ENCODE measurements at places on chromosomes 1 and 21.
A peak's percentile ranks its signal among the peaks of the same experiment; 100 is the strongest.

GRCh38 chr1:26717017-26717491 lies 21.2 kb downstream of the ARID1A start:
- DNase-seq = no peak

DNA sequence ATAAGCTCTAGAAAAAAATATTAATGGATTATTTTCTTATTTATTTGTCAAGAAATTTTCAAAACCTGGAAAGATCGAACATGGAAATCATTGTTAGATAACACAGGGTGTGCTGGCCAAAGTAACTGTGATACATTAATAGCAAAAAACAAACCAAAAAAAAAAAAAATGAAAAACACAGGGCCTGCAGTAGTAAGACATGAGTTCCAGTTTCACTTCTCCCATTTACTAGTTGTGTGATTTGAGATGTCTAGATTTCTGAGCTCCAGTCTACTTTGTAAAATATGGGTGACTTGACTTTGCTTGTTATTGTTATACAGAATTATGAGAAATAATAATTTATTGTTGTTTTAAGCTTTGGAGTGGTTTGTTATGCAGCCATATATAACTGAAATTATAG lies 13.6 kb downstream of the FAM177B start:
- DNase-seq = no peak

DNA sequence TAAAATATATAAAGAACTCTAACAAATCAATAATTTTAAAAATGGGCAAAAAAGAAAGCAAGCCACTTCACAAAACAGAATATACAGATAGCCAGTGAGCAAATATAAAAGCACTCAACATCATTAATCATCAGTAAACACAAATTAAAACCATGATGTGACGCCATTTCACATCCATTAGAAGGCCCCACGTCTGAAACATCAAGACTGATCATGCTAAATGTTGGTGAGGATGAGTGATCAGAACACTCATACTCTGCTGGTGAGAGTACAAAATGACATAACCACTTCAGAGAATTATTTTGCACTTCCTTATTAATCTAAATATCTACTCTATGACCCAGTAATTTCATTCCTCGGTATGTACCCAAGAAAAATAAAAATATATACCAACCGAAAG lies 512.2 kb upstream of the NR5A2 start:
- DNase-seq = no peak

- DNase-seq = no peak
These were observed 981 bp upstream of the KIAA1614 start for GRCh38 chr1:180911640-180912191.

DNA sequence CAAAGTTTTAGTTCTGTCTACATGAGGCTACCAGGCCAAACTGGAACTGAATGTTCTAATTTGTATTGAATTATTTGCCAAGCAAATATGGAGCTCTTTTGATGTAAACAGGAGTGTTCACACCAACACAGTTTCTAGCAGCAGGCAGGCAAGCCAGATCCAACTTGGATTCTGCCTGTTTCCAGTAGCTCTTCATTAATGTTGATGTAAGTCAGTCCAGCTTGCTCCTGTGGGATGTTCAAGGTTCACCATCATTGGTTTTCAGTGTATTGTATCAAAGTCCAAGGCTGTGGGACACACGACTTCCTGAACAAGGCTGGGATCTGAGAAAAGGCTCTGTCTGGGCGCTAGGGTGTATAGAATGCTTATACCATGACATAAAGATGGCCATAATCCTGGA lies 68.1 kb downstream of the PAPPA2 start:
- no peak for DNase-seq

- no peak for DNase-seq
These were observed 62.6 kb downstream of the ABL2 start for GRCh38 chr1:179166663-179167417.

GRCh38 chr1:65717815-65718454 lies 74.8 kb upstream of the PDE4B start:
- no peak for DNase-seq

DNA sequence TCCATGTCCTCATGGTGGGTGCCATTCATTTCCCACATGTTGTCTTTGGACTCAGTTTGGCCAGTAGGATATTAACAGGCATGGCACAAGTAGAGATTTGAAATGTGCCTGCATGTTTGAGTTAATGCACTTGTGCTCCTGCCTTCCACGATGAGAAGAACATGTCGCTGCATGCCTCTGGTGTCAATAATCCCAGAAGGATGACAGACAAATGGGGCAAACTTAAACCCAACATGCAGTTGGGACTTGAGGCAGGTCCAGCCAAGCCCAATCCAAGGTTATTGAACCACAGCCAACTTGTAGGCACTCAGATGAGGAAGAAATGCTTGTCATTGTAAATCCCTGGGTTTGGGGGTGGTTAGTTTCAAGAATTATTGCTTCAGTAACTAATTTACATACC lies 174.6 kb downstream of the TRIM33 start:
- DNase-seq = no peak

GRCh38 chr21:28883931-28884330 lies 108.7 kb downstream of the LTN1 start:
- DNase-seq = no peak

DNA sequence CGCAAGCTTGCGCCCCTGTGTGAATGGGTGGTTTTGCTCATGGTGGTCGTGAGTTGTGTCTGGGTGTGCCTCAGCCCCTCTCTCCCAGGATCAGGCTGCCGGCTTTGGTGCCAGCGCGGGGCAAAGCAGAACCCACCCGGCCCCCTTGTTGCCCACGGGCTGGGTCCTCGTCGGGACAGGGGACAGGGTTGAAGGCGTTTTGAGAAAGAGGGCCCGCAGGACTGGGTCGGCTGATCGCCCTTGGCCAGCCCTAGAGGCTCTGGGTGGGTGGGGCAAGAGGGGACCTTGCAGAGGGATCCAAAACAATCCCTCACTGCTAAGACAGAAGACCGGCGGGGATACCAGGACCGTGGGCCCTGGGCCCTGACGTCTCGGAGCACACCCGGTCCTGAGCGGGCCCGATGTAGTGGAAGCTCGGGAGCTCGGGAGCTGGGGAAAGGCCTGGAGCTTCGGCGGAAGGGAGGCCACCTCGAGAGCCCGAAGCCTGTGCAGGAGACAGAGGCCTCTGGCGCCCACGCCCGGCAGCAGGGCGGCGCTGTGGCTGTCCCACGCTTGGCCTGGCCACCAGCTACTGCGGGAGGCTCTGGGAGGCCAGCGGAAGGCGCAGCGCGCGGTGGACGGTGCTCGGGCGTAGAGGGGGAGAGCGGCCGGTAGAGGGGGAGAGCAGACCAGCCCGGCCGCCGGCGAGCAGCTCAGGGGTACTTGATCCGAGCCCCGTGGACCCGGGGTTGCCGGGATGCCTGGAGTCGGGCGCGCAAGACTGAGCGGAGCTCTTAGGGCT lies 2.8 kb upstream of the ZNF678 start:
- no peak for DNase-seq

GRCh38 chr1:109454497-109455133 lies 11.7 kb upstream of the SYPL2 start:
- no peak for DNase-seq

- no peak for DNase-seq
These were observed 171.9 kb upstream of the RAB4A start for GRCh38 chr1:229098903-229099578.

- DNase-seq = no peak
These were observed 165.5 kb upstream of the DUSP10 start for GRCh38 chr1:221907166-221907932.

DNA sequence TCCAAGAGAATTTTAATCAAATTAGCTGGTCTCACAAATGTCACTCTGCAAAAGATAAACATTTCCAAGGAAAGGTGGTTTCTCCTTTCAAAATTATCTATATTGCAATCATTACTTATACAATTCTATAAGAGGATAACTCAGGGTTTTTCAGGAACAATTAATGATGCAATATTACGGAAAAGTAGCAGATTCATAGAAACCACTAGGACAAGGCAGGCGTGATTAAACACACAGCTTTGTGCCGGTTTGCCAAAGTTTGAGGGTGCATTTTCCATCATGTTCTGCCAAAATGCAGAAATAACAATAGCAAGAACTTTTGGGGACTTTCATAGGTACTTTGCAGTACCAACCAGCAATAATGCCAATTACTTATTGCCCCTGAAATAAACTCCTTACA lies 605 bp downstream of the TNFRSF9 start:
- DNase-seq = no peak

GRCh38 chr1:239274242-239274830 lies 112.0 kb upstream of the CHRM3 start:
- no peak for DNase-seq

- no peak for DNase-seq
These were observed 5.3 kb upstream of the SDE2 start for GRCh38 chr1:226004396-226004795.

GRCh38 chr1:196584696-196585095 lies 23.5 kb downstream of the KCNT2 start:
- DNase-seq = no peak

- DNase-seq = no peak
These were observed 19.5 kb downstream of the ZMYM4 start for GRCh38 chr1:35287807-35288640.

DNA sequence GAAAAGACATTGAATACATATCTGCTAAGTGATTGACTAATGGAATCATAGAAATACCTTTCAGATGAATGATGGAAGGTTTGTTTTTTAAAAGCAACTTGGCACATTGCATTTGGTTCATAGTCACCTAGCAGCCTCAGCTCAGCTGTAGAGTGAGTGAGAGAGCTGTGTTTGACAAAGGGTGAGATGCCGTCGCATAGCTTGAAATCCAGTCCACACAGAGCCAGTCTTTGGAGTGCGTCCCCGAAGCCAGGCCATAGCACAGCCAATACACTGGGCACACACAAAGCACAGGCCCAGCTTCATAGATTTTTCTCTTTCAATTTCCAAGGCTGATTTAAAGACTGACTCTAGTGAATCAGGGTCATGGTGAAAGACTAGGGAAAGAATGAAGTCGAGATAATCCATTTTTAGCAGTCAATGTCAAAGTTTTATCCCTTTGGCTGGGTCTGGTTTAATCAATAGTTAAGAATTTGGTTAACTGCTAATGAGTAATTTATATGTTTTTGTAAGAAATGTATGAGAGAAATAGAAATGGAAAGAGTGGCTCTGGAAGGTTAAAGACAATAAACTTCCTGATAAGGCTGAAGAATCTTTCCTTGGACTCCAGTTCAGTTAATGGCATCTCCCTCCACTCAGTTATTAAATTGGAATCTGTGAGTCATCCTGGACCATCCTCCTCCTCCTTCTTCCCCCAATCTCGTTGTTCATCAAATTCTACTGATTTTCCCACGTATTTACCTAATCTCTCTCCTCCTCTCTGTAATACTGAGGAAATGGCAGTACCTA lies 101.2 kb upstream of the IRF2BP2 start:
- no peak for DNase-seq

DNA sequence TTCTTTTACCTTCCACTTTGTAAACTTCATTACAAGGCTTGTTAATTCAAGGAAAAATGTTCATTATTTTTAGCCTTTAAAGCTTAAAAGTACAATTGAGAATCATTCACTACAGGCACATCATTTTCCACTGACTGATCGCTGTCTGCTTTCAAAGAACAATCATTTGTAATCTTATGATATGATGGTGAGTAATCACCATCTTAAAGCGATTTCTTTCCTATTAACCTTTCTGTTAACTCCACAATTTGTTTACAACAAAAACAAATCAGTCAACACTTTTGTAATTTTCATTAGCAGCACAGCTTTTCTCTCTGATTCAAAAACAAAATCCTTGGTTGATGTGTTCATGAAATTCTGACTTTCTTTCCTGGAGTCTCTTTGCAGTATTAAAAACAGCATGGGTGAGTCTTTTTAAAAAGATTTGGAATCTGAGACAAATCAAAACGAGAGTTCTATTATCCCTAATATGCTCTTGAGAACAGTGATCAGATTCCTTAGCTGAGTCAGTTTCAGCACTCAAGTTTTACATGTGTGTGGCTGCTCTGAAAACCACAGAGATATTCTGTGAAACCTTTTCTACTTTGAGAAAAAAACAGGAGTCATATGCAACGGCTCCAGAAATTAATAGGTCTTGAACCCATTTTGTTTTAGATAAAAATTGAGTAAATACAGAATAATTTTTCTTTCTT lies 145.8 kb upstream of the TMPRSS15 start:
- no peak for DNase-seq

GRCh38 chr1:7783178-7783711 lies 846 bp upstream of the PER3 start:
- DNase-seq = peak; percentile 28

DNA sequence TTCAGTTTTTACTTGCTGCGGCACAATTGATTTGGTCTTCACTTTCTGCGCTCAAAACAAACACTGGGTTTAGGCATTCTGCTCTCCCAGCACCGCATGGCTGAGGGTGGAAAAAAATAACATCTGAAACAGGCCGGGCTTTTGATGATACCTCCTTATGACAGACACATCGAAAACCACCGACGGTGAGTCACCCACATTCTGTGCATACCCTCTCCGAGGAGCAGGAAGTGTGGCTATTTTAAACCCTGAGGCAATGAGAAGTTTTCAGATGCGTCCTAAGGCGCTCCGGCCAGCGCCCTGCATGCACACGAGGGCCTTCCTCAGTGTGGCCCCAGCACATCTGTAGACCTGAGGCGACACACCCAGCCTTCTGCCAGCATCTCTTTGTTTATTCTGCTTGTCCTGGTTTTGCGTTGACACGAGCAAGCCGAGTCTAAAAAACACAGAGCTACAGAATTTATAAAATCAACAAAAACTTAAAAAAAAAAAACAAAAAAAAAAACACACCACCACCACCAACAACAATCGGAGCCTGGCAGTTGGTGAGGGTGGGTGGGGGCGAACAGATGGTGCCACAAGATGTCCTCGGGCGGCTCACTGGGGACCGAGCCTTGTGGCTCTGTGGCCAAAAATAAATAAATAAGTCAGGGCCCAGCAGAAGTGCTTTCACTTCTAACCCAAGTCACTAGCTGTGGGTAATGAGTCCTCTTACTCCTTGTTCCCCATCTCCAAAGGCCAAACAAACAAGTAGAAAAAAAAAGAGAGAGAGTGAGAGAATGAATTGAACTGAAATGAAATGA lies 162.6 kb upstream of the IRF2BP2 start:
- DNase-seq = peak; percentile 93

GRCh38 chr1:17347769-17348592 lies 24.0 kb upstream of the PADI6 start:
- DNase-seq = no peak

DNA sequence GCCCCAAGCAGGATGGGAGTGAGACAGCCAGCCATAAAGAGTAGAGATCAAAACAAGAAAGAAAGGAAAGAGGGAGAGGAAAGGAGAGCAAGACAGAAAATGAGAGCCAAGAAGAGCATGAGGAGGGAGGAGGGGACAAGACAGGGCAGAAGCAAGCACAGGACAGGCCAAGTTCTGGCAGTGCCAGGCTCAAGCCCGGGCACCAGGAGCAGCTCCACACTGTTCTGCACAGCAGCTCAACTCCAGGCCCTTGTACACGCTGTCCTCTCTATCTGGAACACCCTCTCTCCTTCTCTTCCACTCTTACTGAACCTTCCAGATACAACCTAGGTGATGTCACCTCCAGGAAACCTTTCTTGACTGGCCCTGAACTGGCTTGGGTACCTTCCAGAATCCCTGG lies 11.7 kb downstream of the IFFO2 start:
- no peak for DNase-seq

- DNase-seq = no peak
These were observed 849 bp downstream of the NFIA start for GRCh38 chr1:61083013-61083806.

- DNase-seq = no peak
These were observed 403 bp downstream of the MXRA8 start for GRCh38 chr1:1357871-1358432.

- DNase-seq = no peak
These were observed 8.1 kb downstream of the TFF3 start for GRCh38 chr21:42307106-42307505.

All from CD4-positive, alpha-beta T cell treated with Interleukin-2 at 100 ng/mL for 4 hours (primary cell).